ENCODE measurements at places on chromosomes 12 and 14.
A peak's percentile ranks its signal among the peaks of the same experiment; 100 is the strongest.

DNA sequence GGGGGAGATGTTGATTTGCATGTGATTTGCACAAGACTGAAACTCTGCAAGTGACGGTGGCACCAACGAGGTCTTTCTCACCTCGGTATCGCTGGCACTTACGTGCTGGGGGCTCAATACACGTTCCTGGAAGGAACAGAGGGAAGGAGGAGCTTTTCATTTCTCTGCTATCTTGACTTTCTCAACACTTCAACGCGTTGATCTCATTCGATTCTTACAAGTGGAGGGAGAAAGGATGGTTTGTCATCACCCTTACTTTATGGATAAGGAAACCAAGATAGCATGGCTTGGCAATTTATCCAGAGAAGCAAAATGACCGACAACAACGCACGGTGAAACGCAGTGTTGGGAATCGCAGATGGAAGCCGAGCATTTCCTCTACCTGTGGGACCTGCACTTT, 87.3 kb upstream of the RFLNA start:
- no peak for DNase-seq

DNA sequence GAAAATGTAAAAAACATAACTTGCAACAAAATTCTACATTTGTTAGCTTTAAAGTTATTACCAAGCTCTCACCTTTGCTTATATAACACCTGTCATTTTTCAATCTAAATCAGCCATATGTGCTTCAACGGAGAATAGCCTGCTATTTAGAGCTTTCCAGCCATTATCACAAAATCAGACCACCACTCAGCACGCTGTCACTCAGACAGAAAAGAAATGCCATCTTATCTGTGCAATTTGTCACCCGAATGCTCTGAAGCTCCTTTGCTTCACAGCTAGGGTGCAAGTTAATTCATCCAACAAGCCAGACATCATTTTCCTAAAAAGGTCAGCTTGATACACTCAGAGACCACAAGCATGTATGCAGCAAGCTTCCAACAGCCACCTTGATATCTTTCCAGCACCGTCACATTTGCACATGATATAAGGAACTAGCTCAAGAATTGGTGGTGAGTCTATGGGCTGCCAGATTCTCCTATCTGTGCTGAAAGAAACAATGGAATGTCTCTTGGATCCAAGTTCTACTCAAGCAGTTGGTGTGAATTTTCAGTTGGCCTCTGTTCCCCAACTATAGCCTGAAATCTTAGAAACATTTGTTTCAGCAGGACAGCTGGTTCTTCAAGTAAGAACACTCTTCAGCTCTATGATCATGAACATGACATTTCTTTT, 20.0 kb upstream of the IFNG-AS1 start:
- DNase-seq: no peak

GRCh38 chr12:7092986-7093460, 778 bp upstream of the C1R start:
- DNase-seq: no peak

DNA sequence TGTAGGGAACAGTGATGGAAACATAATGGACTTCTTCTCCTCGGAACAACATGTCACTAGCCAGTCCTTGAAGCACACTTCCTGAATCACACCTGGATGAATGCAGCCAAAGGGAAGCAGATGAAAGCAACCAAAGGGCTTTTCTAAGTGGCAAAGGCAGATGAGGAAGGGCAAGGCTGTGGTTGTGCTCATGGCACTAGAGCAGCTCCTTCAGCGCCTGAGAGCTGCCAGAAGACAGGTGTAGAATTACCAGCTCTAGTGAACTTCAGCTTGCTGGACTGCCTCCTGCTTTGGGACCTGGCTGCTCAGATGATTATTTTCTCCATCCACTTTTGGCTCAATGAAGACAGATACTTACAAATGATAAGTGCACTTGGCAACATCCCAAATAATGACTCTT, 1372.1 kb upstream of the SEL1L start:
- DNase-seq: no peak

GRCh38 chr12:15837141-15837790, 44.9 kb upstream of the STRAP start:
- DNase-seq: peak; percentile 61

- DNase-seq: no peak
These were observed 92.0 kb upstream of the USP44 start for GRCh38 chr12:95643256-95643655.

DNA sequence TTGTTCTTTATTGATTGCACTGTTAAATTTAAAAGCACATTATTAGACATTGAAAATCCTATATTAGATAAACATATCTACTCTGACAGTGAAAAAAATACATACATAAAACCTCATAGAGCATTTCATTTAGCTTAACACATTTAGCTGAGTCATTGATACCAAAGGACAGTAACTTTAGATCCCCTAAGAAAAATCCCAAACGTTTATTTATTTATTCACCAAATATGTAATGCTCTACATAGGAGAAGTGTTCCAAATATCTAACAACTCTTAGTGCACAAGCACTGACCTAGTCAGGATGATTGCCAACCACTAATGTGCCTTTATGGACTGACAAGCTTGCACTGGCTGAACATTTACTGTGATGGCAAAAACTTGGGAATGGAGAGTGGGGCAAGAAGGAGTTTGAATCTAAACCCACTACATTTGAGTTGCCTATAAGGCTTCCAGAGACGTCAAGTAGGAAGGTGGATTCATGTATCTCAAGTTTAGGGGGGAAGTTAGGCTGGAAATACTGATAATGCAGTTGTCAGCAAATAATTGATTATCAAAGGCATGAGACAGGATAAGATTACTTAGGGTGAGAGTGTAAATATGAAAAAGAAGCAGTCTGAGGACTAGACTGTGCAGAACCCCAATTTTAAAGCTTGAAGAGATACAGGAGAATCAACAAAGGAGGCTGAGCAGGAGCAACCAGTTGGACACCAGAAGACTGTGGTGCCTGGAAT, 156.4 kb downstream of the PLCZ1 start:
- DNase-seq: no peak

- no peak for DNase-seq
These were observed 17.4 kb downstream of the ACVRL1 start for GRCh38 chr12:51924551-51925319.

- DNase-seq: no peak
These were observed 10.2 kb upstream of the CMKLR1 start for GRCh38 chr12:108349278-108349688.

- no peak for DNase-seq
These were observed 10.0 kb downstream of the STAC3 start for GRCh38 chr12:57240926-57241401.

GRCh38 chr14:74697976-74698375, 14.9 kb downstream of the AREL1 start:
- DNase-seq: no peak

GRCh38 chr12:7966563-7966962, 30.6 kb upstream of the SLC2A3 start:
- DNase-seq: no peak

- DNase-seq: no peak
These were observed 17.8 kb downstream of the EEA1 start for GRCh38 chr12:92911339-92911738.

DNA sequence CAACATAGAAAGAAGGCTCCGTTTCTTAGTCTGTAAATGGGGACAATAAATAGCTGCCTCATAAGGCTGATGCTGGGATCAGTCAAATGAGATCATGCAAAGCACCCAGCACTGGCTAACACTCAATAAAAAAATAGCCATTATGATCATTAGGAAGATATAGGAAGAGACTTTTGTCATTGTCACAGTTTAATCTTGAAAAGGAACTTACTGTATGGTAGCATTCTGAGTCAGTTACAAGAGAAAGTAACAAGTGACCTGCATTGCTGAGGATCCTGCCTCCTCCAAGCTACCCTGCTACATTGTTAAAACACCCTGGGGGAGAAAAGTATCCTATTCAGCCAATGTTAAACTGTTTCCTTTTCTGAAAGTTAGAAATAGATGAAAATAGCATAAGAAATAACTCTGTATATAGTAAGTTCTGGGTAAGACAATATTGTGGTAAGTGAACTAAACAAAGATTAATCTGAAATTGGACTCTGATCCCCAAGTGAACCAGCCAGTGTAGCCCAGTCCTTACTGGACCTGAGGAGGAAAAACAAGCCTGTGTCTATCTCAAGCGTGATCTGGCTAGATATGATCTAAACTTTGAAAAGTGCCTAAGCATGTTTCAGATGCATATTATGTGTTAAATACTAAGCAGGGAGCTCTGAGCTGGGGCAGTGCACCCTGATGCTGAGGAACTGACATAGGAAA, 3.6 kb upstream of the NUDT4 start:
- no peak for DNase-seq

- DNase-seq: no peak
These were observed 55.7 kb downstream of the METTL25 start for GRCh38 chr12:82414044-82414443.

DNA sequence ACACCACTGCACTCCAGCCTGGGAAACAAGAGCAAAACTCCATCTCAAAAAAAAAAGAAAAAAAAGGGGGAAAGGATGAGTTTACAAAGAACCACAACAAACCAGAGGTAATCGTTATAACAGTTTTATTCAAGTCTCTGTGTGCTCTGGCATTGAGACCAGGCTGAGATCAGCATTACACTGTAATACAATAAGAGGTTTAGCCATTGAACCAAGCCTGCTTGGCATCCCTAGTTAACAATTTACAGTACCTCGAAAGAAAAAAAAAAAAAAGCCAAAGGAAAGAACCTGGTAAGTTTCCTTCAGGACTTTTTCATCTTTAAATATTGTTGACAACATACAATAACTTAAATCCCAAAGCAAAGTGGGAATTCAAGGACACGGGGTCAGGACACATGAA, 80.7 kb downstream of the TTC9 start:
- DNase-seq: no peak

DNA sequence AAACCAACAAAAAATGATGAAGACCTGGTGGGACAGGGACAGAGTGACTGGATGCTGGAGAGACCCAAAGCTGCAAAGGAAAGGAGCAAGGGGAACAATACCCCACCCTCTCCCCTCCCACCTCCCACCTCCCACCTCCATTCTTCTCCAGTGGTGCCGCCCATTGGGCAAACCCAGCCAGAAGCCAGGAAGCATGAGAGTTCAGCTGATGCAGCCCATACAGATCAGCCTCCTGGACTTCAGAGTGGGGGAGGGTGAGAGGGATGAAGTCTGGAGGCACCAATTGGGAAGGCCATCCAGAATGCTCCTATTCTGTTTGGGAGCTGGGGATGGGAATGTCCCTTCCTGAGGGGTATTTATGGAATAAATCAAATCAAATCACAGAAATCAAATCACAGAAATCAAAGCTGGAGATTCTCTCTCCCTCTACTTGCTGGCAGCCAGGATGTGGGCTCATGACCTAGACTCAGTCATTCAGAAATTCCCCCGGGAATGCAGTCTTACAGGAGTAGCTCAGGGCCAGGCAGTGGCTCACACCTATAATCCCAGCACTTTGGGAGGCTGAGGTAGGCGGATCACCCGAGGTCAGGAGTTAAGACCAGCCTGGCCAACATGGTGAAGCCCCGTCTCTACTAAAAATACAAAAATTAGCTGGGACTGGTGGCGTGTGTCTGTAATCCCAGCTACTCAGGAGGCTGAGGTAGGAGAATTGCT, 31.1 kb downstream of the IRF2BPL start:
- no peak for DNase-seq

DNA sequence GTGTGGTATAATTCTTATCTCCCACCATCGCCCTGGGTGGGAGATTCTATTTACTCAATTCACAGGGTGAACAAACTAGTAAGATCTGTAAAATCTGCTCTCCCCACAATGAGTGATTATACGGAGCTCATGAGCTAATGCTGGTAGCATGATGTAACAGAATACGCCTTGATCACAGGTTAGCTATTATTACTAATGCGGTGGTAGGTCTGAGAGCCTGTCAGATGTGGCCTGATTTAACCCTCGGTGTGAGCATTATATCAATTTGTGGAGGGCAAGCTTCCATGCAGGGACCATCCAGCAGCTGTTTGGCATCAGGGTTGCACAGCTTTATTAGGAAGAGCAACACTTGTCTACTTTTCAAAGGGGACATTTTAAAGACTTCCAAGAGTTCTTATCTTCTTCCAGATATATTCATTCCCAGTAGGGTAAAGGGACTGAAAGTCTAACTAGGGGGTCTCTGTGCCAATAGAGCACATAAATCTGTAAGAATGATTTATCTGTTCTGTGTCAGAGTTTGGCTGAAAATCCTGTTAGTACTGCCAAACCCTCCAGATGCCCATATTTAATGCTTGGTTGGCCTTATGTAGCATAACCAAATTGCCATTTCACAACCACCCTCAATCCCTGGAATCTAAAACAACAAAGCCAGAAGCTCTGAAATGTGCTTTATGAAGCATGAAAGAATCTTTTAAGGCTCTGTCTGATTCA, 18.7 kb downstream of the TSHR start:
- peak; percentile 48 for DNase-seq

DNA sequence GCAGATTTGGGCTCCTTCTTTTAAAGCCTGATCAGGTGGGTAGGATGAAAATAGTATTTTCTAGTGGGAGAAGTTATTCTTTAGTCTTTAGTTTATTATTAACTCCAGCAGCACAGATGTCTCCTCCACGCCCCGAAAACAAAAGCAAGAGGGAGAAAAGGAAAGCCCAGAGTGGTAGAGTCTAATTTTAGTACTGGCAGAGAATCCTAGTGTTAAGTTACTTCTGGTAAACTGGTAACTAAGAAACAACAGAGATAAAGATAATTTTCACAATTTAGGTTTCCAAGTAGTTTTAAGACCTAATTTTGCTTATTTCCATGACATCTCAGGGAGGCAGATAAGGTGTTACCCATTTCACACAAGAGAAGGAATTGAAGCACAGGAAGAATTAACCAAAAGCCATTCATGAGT, 16.3 kb downstream of the ATP5MC2 start:
- no peak for DNase-seq

DNA sequence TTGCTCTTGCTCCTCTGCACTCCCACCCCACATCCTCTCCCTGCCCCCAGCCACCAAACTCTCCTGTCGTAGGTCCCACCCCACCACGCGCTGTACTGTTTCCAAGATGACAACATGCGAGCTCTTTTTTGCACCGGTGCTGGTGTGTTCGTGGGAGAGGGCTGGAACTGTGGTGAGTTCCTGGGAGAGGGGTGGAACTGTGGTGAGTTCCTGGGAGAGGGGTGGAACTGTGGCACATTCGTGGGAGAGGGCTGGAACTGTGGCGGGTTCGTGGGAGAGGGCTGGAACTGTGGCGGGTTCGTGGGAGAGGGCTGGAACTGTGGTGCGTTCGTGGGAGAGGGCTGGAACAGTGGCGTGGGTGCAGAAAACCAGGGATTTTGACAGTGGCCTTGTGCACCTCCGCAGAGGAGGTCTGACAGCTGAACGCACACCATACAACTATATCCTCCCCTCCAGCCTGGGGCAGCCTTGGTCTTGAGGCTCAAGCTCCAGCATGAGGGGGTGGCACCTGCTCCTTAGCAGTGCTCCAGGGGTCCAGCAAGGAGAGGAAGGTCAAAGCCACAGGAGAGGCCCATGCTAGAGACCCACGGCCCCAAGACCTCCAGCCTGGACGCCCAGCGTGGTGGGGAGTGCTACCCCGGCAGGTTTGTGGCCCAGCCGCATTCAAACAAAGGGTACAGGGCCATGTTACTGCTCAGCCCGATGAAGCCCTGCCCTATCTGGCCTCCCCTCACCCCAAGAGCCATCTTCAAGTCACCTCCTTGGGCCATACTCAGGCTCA, 50.1 kb downstream of the ACTN1 start:
- DNase-seq: no peak
